Prostate gland (tissue), 2 donors: ENCODE measurements at places on chromosomes 6 and 20.

DNA sequence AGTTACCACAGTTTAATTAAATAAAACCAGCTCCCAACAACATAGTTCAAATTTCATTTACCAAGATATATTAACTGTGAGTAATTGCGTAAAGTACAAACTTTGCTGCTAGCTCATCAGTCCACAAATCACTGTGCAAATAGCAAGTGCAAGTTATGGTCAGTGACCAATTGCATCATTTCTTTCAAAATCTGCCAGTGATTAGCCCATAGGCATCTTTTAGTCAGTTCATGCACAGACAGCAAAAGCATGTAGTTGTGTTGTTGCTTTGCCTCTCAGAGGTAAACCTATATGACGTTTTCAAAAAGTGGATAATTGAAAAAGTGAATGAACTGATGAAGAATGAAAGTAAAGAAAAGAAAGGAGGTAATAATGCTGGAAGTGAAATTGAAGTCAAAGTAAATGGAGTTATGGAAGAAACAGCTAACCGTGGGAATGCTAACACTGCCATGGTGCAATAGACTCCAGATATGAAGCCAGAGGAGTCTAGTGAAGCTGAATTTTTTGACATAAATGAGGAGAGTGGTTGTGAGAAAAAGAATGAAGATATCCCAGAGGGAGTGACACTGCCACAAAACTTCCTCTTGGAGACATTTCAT is 36.5 kb downstream of the ENPP1 start:
- no peaks in the 10 kb centered on the region for H3K36me3 ChIP-seq
- H3K4me3 ChIP-seq = no peak overlapping the region
- DNase-seq = no peak
- H3K27me3 ChIP-seq = no peaks in the 10 kb centered on the region

- H3K4me3 ChIP-seq = no peak overlapping the region
- H3K36me3 ChIP-seq = no peaks in the 10 kb centered on the region
- no peaks in the 10 kb centered on the region for H3K4me1 ChIP-seq
- H3K27me3 ChIP-seq = no peaks in the 10 kb centered on the region
- H3K27ac ChIP-seq = no peak overlapping the region
Measured at GRCh38 chr6:68680264-68680663, 45.2 kb downstream of the ADGRB3 start.

DNA sequence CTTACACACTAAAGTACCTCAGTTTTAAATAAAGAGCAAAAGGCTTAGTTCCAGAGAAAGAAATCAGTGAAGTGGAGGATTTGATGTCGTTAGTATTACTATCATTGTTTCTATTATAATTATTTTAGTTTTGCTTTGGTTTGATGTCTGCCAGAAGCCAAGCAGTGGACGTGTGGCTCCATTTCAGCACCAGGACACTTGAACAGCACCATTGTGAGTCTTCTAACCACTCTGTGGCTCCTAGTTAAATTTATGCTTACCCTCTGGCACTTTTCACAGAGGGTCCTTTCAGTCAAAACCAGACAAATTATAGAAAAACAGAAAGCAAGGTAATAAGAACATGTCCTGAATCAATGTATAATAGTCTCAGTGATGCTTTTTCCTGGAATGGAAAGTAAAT is 3.4 kb downstream of the COL9A1 start:
- no peak for DNase-seq
- no peaks in the 10 kb centered on the region for H3K36me3 ChIP-seq
- no peak overlapping the region for H3K27ac ChIP-seq
- no peak overlapping the region for H3K4me3 ChIP-seq

DNA sequence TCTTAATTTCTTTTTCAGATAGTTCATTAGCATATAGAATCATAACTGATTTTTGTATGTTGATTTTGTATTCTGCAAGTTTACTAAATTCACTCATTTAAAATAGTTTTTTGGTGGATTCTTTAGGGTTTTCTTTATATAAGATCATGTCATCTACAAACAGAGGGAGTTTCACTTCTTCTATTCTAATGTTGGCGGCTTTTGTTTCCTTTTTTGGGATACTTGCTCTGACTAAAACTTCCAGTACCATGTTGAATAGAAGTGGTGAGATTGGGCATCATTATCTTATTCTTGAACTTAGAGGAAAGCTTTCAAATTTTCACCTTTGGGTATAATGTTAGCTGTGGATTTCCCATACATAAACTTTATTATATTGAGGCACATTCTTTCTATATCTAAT is 296.9 kb downstream of the BCKDHB start:
- no peak for DNase-seq
- no peak overlapping the region for H3K27ac ChIP-seq

DNA sequence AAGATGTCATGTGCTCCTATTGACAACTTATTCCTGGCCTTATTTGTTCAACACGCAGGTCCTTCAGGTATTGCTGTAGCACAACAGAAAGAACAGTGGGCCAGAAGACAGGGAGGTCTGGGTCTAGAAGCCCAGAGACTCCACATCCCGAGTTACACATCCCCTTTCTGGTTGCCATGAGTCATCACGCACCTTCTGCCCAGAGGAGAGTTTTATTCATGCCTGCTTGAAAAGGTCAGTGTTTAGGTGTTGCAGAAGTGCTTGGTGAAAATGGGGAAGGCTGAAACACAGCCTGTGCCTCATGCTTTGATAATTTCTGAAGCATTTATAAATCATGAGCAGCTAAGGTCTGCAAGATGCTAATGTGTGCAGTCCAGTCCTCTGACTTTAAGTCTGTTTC is 256.4 kb downstream of the GMPR start:
- no peaks in the 10 kb centered on the region for H3K36me3 ChIP-seq
- no peak for DNase-seq
- H3K27ac ChIP-seq = no peak overlapping the region
- no peaks in the 10 kb centered on the region for H3K27me3 ChIP-seq
- no peak overlapping the region for H3K4me3 ChIP-seq

- no peak overlapping the region for H3K4me3 ChIP-seq
- peaks cover 35% of the 10 kb centered on the region for H3K27me3 ChIP-seq
- DNase-seq = no peak
- no peaks in the 10 kb centered on the region for H3K4me1 ChIP-seq
- no peaks in the 10 kb centered on the region for H3K36me3 ChIP-seq
Measured at GRCh38 chr6:84774985-84775284, 10.5 kb upstream of the TBX18 start.

- H3K4me1 ChIP-seq = no peaks in the 10 kb centered on the region
- H3K4me3 ChIP-seq = no peak overlapping the region
- H3K27ac ChIP-seq = no peak overlapping the region
- H3K27me3 ChIP-seq = no peaks in the 10 kb centered on the region
- DNase-seq = no peak
- H3K36me3 ChIP-seq = no peaks in the 10 kb centered on the region
Measured at GRCh38 chr6:152206072-152206818, 398.8 kb downstream of the ESR1 start.

DNA sequence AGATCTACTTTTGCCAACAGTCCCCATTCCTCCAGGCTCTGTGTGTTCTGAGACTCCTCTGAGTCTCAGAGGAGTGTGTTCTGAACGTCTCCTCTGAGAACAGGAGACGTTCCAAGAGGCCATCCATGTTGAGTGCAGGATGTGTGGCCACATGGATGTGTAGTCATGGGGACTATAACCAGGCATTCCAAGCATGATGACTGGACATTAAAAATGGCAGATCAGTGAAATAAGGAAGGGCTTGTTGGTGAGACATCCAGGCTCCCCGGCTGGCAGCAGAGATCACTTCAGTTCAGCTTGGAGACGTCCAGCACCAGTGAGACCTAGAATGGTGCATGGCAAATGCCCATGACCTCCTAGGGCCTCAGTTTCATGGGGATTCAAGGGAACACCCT is 34.3 kb upstream of the POU5F1 start:
- H3K27ac ChIP-seq = peak overlapping the region; percentile 88
- peaks cover 6% of the 10 kb centered on the region for H3K4me1 ChIP-seq
- H3K27me3 ChIP-seq = no peaks in the 10 kb centered on the region
- no peaks in the 10 kb centered on the region for H3K36me3 ChIP-seq
- peak overlapping the region; percentile 46 for H3K4me3 ChIP-seq

DNA sequence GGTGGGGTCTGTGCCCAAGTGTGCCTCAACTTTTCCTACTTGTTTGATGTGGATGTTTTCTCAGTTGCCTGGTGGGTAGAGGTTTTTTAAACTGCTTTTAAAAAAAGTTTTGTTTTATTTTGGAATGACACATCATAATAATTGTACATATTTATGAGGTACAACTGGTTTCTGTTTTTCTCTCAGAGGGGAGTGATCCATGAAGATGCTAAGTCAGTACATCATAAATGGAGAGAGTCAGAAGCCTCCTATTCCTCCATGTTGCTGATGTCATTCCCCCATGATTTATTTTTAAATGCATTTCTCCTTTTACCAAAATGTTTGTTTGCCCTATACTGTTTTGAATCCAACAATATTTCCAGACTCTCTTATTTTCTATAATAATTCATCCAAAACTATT is 77.3 kb upstream of the CLVS2 start:
- no peaks in the 10 kb centered on the region for H3K4me1 ChIP-seq
- H3K4me3 ChIP-seq = no peak overlapping the region
- no peak overlapping the region for H3K27ac ChIP-seq

DNA sequence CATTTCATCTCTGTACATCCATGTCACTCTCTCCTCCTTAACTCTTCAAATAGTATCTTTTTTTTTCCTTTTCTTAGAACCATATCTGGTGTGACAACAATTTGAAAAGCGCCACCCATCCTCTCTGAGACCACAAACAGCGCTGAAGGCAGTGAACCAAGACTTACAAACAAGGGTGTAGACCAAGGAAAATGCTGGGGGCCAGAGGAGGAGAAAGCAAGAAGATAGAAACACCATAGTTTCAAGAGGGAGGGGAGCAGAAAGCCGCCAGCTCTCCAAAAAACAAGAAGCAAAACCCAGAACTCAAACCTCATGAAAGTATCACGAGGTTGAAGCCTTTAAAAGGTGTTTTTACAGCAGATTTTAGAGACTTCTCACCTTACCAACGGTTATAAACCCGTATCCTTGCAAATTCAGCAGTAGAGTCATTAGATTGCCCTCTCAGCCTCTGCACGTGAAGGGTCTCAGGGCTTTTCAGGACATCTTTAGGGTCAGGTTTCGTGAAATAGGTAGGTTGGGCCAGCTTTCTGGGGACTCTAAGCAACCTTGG is 13.3 kb upstream of the RIPOR2 start:
- no peaks in the 10 kb centered on the region for H3K36me3 ChIP-seq
- H3K27ac ChIP-seq = no peak overlapping the region
- peaks cover 2% of the 10 kb centered on the region for H3K27me3 ChIP-seq

DNA sequence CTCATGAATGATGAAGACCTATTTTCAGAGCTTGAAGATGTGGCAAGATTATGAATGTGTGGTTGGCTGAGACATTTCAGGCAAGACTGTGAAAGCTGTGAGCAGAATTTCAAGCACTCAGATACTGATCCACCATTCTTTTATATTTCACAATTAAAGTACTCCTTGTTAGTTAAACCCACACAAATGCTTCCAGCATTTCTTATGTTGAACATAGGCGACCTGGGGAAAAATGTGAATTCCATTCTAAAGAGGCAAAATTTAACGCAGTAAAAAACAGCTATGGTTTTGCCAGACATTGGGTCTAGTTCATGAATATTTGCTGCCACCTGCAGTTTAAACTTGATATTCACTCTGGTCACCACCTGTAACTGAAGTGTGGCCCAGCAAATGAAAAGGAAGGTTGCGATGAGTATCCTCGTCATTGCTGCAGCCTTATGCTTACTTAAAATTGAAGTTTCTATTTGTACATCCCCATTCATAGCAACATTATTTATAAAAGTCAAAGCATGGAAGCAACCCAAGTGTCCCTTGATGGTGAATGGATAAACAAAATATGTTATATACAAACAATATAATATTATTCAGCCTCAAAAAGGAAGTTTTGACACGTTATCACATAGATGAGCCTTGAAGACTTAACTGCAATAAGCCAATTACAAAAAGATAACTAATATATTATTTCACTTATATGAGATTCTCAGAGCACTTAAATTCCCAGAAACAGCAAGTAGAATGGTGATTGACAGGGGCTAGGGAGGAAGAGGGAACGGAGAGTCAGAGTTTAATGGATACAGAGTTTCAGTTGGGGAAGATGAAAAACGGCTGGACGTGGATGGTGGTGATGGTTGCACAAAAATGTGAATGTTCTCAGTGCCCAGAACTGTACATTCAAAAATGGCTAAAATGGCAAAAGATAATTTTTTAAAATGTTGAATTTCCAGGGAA is 32.4 kb upstream of the FAM184A start:
- H3K27me3 ChIP-seq = no peaks in the 10 kb centered on the region
- no peaks in the 10 kb centered on the region for H3K36me3 ChIP-seq
- no peak overlapping the region for H3K27ac ChIP-seq
- no peaks in the 10 kb centered on the region for H3K4me1 ChIP-seq

GRCh38 chr20:42628683-42629082 is 561.0 kb downstream of the PTPRT start:
- no peak overlapping the region for H3K27ac ChIP-seq
- no peaks in the 10 kb centered on the region for H3K27me3 ChIP-seq
- no peak for DNase-seq
- no peaks in the 10 kb centered on the region for H3K4me1 ChIP-seq
- no peaks in the 10 kb centered on the region for H3K36me3 ChIP-seq

DNA sequence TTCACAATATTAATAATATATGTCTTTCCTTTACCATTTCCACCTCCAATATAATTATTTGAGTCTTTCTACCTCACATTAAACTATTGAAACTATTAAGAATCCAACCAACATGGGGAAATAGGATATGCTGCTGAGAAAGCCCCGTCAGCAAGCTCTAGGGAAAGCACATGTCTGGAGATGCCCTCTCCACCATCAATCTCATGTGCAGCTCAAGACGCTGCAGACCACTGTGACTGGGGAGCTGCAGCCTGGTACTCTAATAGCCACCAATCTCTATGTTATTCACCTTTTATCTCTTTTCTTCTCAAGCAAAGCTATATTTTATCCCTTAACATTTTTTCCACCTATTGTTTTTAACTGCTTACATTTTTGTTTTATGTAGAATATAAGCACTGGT is 50.3 kb downstream of the COL9A1 start:
- no peaks in the 10 kb centered on the region for H3K4me1 ChIP-seq
- H3K4me3 ChIP-seq = no peak overlapping the region
- DNase-seq = no peak
- H3K36me3 ChIP-seq = no peaks in the 10 kb centered on the region

DNA sequence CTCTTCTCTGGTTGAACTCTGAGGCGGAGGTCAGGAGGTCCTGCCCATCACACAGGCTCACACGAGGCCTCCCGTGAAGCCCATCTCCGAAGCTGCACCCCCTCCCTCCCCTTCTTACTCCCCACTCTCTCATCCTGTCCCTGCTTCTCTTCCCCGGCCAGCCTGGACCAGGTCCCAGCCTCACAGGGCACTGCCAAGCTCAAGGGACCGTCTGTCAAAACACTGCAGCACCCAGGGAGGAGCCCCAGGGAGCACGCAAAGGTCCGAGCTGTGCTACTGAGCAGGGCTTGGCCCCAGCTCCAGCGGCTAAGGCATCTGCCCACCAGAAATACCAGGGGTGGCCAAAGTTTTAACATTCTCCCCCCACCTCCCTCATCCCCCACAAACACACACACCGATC is 70.0 kb downstream of the PSMG4 start:
- peak overlapping the region; percentile 61 for H3K27ac ChIP-seq
- no peaks in the 10 kb centered on the region for H3K36me3 ChIP-seq
- no peaks in the 10 kb centered on the region for H3K27me3 ChIP-seq
- no peak for DNase-seq

- H3K4me1 ChIP-seq = no peaks in the 10 kb centered on the region
- H3K36me3 ChIP-seq = no peaks in the 10 kb centered on the region
- DNase-seq = no peak
- H3K27me3 ChIP-seq = no peaks in the 10 kb centered on the region
Measured at GRCh38 chr6:54109586-54109985, 1.7 kb upstream of the MLIP start.
